Esophagus squamous epithelium (tissue), 5 donors: ENCODE measurements at places on chromosomes 1 and 21.

DNA sequence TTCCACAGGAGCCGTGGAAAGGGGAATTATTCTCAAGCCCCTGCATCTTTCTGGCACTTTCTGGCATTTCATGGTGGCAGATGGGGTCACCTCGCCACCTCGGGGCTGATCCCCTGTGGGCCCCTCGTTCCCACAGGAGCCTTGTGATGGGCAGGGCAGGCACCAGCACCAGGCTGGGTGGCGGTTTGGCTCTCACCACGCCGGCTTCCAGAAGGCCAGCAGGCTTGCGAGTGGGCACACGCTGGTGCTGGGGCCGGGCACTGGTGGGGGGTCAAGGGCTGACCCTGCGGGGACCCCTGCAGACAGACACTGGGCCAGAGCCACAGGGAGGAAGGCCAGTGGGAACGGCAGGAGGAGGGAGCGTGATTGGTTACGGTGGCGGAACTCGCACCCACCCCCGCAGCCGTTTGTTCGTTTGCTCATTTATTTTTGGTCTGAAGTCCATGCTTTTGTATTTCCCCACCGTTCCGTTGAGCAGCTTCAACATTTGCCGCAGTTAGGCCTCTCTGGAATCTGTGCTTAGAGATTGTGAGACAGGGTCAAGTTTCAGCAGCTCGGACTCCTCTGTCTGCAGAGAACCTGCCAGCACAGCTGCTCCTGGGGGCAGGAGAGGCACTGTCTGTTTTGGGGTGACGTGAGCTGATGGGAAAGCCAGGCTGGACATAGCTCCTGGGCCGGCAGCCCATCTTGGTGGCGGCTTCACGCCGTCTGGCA is 5.3 kb downstream of the COL18A1 start:
- no peak for DNase-seq

DNA sequence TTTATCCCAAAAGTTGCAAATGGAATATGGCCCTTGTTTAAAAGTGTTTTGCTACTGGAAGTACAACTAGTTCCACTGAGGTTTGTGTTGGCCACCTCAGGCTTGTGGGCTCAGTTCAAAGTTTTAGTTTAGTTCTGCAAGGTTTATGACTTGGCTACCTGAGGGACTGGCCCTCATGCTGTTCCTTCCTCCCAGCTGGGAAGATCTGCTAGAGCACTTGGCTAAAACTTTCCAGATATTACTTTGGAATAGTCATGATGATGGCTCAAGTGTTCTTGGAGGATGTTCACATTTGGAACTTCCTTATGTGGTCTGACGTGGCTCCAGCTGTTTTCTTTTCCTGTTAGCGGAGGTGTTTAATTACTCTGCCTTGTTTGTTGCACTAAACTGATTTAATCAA is 110.2 kb upstream of the IVNS1ABP start:
- DNase-seq = no peak

DNA sequence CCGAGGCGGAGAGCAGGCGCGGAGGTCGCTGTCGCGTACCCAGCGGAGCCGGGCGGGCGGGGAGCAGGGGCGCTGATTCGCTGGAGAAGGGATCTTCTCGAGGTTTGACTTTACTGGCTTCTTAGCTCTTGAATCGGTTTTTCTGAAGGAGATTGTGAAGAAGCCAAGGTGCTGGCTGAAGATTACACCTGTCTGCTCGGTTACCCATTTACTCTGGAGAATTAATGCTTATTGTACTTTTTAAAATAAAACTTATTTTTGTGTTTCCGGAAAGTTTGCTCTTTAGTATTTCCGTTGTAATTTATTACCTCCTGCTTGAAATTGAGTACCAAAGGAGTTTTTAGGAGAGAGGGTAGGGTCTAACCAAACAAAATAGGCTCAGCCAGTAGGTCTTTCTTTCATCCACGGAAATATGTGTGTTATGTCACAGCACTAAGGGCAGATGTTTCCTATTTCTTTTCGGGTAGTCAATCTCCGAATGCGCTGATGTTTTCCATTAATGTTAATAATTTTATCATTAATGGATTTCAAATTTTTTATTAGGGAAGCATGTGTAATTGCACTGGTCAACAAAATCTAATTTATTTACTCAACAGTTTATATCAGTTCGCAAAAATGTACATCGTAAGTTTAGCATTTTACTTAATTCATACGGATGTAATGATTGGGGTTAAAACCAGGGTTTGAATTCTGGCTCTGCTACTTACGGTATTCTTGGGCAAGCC is 510 bp upstream of the GNG5 start:
- no peak for DNase-seq

- DNase-seq = no peak
Measured at GRCh38 chr21:29219165-29219770, 79.5 kb upstream of the BACH1 start.

DNA sequence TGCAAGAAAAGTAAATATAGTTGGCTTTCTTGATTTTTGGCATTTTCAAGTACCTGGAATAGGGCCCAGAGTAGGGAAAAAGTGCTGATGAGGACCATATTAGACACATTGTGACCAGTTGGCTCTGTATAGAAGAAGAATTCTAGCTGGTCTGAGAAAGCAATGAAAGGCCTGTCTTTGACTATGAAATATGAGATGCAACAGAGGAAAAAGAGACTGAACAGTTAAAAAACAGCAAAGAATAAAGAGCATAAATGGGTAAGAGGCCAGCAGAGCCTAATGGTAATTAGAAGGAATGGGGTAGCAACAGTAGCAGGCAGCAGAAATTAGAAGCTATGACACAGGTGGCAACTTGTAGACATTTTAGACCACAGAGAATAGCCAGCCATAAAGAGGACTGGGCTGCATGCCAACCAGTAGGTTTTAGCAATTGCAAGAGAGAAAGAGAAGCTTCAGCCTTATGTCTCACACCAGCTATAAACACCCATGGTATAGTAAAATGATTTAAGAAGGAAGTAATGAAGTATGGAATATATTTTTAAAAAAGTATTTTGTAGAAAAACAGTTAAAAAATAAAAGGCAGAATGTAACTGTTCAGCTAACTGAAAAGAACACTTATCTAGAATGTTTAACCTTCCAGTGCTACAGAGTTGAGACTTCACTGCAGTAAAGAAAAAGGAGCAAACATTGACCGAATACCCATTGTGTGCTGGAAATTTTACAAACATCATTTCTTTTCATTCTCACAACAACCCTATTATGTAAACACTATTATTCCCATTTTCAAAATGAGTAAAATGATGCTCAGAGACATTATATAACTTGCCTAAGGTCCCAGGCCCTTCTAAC is 114.1 kb downstream of the LHX4 start:
- DNase-seq = no peak

DNA sequence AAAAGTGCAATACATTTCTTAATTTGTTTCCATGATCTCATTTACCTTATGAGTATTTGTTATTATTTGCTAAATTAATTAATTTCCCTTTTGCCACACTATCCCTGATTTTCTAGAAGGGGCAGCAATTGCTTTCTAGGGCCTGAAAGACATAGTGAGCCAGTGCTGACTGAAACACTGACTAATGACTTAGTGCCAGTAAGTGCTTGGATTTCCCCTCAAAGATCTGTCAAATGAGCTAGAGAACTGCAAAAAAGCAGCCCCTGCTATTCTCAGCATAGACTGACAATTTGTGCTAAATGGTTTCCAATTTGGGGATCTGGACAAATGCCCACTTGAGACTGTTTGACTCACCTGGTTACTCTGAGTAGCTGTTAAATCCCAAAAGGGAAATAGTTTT is 35.6 kb upstream of the USH2A start:
- DNase-seq = no peak

DNA sequence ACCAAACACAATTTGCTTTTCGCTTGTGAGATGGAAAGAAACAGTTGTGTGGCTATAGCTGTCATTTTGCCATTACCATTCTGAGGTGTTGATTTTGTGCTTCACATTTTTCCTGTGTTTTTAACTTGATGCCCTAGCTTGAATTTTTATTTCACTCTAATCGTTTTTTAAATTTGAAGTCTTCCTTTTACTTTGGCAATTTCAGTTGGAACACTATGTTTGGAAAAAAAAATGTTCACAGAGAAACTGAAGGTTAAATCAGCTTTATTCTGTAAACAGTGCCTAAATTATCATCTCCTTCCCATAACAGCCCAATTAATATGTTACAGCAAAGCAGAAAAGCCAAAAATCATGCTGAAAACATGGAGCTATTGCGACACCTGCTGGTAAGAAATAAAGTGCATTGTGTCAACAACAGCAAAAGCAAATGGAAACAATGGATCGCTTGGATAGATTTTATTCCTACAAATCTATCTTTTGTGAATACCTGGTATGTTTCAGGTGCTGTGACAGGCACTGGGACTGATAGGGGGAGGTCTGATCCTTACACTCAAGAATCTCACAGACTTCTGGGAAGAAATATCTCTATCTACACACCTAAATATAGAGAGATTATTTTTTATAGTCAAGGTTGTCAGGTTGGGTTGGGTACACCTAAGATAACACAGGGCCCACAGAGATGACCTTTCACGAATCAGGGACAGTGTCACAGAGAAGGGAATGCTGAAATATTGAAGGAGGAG is 16.2 kb upstream of the ERICH3 start:
- DNase-seq = no peak

DNA sequence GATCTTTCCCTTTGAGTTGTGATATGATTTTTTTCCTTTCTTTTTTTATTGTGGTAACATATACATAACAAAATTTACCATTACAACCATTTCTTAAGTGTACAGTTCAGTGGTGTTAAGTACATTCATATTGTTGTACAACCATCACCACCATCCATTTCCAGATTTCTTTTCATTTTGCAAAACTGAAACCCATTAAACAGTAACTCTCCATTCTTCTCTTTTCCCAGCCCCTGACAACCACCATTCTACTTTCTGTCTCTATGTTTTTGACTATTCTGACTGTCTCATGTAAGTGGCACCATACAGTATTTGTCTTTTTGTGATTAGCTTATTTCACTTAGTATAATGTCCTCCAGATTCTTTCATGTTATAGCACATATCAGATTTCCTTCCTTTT is 30.3 kb downstream of the CEP350 start:
- no peak for DNase-seq

GRCh38 chr1:51044834-51045233 is 57.2 kb upstream of the C1orf185 start:
- DNase-seq = no peak

- DNase-seq = no peak
Measured at GRCh38 chr1:15275921-15276683, 29.1 kb downstream of the FHAD1 start.

DNA sequence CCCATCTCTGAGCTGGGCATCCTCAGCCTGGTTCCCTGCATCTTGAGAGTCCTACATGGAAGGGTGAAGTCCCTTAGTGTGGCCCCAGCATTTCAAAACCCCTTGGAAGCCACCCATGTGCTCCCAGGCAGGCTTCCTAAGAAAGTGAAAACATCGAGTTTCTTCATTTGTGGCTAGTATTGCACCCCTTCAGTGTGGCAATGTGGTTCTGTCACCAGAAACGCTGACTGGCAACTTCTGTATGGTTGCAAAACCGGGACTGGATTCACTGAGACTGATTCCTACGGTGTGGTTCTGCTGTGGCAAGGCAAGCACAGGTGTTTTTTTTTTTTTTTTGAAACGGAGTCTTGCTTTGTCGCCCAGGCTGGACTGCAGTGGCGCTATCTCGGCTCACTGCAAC is 9.0 kb upstream of the IFNGR2 start:
- no peak for DNase-seq

- no peak for DNase-seq
Measured at GRCh38 chr1:241518476-241519307, 863 bp downstream of the FH start.

GRCh38 chr1:200869753-200870391 is 2.9 kb upstream of the GPR25 start:
- DNase-seq = no peak

- DNase-seq = no peak
Measured at GRCh38 chr1:244800821-244801220, 34.6 kb upstream of the COX20 start.

- no peak for DNase-seq
Measured at GRCh38 chr1:109930252-109930993, 19.8 kb downstream of the CSF1 start.

- no peak for DNase-seq
Measured at GRCh38 chr1:171258429-171258828, 10.1 kb downstream of the FMO1 start.

DNA sequence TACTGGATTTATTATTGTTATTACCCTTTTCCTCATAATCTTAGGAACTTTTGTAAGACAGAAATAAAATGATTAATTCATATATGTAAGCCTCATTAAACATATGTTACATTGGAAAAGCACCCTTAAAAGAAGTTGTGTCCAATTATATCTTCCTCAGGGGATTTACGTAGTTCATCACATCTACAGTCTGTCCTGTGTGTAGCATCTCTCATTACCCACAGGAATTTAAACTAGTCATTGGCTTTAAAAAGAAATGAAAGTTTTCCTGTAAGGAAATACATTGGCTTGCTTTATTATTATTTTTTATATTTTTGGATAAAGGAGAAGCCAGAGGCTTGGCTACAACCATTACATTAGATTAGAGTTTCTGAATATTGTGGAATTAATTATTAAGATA is 56.1 kb downstream of the SWT1 start:
- no peak for DNase-seq

DNA sequence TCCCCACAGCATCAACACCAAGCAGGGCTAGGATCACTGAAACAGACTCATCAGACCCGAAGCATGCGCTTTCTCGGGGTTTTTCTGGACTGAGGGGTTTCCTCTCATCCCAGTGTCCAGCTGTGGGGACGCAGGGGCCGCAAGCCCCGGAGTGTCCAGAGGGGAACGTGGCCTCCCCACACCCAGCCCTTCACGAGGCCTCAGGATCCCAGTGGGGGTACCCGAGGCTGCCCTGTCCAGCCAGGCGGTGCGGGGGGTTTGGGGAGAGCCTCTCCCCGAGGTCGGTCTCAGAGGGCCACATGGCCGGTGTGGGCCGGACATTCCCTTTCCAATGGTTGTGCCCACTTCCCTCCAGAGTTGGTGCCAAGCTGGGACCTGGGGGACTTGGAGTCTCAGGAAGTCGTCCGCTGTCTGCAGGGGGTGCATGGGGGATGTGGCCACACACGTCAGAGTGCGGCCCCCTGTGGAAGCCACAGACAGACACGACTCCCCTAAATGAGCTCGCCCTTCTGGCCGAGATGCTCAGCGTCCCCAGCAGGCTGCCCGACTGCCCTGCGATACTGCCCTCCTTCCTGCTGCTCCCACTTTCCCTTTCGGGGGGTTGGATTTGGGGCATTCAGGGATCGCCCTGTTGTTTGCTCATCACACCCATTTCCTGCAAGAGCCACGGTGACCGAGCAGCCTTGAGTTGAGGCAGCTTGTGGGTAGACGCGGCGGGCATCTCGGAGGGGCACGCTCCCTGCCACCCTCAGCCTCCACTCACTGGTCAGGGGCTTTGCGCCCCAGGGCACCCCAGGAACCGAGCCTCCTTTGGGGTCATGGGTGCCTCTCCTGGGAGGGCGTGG is 4.1 kb downstream of the COL6A1 start:
- no peak for DNase-seq

GRCh38 chr1:43435146-43436145 is 18.3 kb downstream of the HYI start:
- DNase-seq = no peak

DNA sequence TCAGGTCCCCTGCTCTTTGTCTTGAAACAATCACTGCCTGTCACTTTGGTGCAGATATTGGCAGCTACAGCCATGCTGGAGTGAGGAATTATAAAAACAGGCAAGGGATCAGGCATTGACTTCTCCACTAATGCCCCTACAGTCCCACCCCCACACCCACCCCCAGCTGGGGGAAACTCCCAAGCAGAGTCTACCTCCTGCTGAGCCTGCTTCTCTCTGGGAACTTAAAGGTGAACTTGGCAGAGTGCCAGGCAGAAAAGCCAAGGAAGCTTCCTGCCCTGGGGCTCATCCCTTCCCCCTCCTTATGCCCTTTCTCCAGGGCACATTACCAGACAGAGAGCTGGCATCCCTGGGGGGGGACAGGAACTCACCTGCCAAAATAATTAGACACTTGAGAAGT is 6.7 kb downstream of the NCMAP start:
- no peak for DNase-seq
